ENCODE measurements at places on chromosomes 6 and 20.
A peak's percentile ranks its signal among the peaks of the same experiment; 100 is the strongest.

DNA sequence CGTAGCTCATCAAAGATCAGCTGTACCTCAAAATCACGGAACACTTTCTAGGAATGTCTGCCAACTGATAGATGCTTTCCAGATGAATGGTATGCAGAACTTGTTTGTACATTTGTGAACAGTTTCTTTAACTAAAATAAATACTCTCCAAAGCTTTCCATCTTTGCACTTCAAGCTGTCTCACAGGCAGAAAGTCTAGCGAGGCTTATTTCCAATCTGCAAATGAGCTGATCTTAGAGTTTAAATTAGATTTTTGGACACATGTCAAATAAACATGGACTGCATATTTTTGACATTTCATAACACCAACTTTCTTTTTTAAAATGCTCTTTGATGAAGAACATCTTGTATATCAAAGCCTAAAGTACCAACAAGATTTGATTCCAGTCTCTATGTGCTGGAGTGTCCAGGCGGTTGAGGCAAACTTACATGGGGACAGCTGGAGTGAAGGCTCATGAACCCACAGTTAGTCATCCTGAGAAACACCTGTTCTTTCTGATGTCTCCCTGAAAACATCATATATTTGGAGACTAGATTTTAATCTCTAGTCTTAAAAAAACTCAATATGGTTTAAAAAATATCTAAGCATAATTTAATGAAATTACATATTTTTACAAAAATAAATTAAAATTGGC lies 268.6 kb upstream of the AGPAT4 start:
- DNase-seq, result no peak

DNA sequence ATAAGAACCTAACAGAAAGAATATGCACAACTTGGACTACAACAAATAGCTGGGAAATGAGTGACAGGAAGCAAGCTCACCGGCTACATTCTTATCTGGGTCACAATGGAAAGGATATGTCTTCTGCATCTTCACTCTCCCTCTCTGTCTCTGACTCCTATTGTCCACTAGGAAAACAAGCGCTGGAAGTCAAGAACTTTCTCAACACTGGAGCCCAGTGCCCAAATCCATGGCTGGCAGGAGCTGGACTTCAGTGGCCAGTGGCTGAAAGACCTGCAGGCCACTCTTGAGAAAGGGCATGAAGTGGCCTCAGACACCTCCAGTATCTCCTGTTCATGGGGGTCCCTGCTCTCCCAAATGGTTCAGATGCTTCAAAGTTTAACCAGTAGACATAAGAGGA lies 62.0 kb downstream of the FAM50B start:
- no peak for DNase-seq

DNA sequence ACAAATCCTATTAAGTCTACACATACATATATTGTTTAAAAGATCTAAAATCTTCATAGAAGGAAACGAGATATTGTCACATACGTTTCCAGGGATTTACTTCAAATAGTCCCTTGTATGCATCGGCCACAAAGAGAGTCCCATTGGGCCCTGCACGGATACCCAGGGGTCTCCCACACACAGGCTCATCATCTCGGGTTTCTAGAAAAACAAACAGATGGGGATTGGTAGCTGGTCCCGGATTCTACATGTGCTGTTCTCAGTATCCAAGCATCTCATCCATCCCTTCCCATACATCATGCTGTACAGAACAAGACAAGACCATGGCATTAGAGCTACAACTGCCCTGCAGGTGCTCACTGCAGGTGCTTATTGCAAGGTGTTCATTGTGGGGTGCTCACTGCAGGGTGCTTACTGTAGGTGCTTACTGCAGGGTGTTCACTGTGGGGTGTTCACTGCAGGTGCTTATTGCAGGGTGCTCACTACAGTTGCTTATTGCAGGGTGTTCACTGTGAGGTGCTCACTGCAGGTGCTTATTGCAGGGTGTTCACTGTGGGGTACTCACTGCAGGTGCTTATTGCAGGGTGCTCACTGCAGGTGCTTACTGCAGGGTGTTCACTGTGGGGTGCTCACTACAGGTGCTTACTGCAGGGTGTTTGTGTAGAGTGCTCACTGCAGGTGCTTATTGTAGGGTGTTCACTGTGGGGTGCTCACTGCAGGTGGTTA lies 21.0 kb downstream of the APMAP start:
- DNase-seq, result no peak

GRCh38 chr20:44073011-44073674 lies 113.8 kb downstream of the JPH2 start:
- DNase-seq, result no peak

DNA sequence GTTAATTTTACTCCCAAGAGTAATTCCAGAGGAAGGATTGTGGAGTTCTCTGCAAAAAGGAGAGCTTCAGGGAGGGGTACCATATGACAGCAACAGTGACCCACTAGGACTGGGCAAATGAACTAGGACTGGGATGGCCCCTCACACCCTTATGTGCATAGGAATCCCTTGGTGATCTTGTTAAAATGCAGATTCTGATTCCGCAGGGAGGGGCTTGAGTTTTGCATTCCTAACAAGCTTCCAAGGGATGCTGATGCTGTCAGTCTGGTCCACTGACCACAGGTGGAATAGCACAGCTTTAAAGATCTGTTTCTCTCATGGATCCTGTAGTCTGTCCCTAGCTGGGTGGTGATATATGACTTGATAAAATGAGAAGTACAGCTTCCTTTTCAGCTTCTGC lies 6.3 kb upstream of the FOXA2 start:
- DNase-seq, result no peak

DNA sequence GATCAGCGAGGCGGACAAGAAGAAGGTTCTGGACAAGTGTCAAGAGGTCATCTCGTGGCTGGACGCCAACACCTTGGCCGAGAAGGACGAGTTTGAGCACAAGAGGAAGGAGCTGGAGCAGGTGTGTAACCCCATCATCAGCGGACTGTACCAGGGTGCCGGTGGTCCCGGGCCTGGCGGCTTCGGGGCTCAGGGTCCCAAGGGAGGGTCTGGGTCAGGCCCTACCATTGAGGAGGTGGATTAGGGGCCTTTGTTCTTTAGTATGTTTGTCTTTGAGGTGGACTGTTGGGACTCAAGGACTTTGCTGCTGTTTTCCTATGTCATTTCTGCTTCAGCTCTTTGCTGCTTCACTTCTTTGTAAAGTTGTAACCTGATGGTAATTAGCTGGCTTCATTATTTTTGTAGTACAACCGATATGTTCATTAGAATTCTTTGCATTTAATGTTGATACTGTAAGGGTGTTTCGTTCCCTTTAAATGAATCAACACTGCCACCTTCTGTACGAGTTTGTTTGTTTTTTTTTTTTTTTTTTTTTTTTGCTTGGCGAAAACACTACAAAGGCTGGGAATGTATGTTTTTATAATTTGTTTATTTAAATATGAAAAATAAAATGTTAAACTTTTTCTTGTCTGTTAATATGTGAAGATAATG lies 2.2 kb downstream of the HSPA1B start:
- DNase-seq, result no peak

GRCh38 chr6:121847806-121848522 lies 412.5 kb downstream of the GJA1 start:
- no peak for DNase-seq

DNA sequence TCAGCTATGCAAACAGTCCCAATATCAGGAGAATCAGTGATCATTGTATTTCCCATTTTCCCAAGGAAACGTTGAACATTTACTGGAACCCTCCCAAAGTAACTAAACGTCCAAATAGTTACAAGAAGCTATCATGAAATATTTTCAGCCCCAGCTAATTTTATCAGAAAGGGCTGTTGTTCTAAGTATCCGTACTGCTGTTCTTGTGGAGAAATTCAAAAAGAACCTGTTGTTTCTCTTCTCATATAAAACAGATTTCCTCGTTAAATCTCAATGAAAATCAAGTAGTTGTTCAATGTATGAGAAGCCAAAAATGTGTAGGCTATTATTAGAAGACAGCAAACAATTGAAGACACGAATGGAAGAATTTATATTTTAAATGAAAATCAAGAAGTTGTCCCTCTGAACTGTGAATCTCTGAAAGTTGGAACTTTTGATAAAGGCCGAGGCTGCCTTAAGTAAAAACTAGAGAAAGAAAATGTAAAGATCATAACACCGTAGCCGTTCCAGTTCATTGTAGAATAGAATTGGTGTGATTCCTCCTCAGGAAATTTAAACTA lies 107.7 kb downstream of the HFE start:
- no peak for DNase-seq

DNA sequence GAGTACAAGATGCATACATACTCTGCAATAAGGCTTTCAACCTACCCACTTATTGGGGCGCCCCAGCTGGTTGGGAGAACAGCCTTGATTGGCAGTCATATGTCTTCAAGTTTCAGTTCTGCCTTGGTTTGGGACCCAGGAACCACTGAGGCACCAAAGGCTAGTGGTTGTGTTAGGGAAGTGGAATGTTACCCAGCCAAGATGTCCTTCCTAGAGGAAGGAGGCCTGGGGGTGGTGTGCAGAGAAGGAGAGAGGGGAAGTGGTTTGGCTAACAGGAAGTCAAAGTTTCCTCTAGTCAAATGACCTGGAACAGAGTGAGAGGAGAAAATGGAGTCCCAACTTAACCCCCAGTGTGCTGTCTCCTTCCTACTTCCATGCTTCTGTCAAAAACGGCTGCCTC lies 59.4 kb downstream of the CD164 start:
- DNase-seq, result no peak

- DNase-seq, result peak; percentile 63
Measured at GRCh38 chr20:38434770-38435554, at the start of gene SNHG17. Gene SNHG17, minus strand, starts transcription at chr20:38435328.

DNA sequence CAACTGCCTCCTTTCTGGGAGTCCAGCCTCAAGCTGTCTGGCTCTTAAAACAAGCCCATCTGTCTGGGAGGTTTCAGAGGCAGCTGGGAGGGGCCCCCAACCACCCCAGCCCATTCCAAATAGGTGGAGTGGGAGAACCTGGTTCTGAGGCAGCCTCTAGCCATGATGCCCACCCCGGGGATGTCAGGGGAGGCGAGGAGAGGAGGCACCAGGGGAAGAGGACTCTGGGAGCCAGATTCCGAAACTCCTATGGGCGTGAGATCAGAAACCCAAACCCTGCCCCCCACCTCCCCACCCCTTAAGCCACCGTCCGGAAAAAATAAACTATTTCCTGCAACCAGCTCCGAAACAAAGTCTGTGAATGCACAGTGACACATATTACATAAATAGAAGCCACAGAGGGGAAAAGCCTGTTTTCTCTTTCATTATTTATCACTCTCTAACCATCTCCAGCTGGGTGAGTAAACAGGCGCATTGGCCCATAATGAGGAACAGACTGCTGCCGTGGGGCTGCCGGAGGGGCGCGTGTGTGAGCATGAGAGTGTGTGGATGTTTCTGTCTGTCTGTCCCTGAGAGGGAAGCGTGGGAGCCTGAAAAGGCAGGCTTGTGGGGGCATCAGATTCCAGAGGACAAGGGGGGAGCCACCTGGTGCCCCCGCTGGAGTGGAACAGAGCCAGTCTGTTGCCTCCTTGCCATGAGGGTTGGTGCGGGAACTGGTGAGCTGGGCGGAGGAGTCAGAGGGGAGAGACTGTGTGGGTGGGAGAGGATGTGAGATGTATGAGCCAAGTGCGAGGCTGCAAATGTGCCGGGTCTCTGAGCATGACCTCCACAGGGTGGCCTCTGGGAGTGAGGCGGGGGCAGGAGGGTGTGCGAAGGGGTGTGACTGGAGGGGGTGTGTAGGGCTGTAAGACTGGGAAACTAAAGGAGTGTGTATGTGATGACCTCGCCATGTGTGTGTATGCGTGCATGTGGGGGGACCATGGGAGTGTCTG lies 14.3 kb upstream of the FOXP4 start:
- DNase-seq, result peak; percentile 68

Measured in NK-92 treated with Interleukin-12 subunit alpha and Interleukin-12 subunit beta, amount 100 ng/mL, for 24 hours (cell line).